GM10248 (cell line): ENCODE measurements at places on chromosomes 7 and 10.

GRCh38 chr10:91340613-91341362, 69.4 kb upstream of the HECTD2 start:
- no peak for DNase-seq

GRCh38 chr7:9181356-9181755, 747.9 kb downstream of the NXPH1 start:
- DNase-seq = no peak

GRCh38 chr7:150450491-150451001, at the start of gene GIMAP8:
Gene GIMAP8, plus strand, starts transcription at chr7:150450630. Its CDS starts 16,069 bp downstream, at chr7:150466699.
- DNase-seq = peak; percentile 50

GRCh38 chr7:127632276-127632910, 14.5 kb upstream of the PAX4 start:
- DNase-seq = no peak

DNA sequence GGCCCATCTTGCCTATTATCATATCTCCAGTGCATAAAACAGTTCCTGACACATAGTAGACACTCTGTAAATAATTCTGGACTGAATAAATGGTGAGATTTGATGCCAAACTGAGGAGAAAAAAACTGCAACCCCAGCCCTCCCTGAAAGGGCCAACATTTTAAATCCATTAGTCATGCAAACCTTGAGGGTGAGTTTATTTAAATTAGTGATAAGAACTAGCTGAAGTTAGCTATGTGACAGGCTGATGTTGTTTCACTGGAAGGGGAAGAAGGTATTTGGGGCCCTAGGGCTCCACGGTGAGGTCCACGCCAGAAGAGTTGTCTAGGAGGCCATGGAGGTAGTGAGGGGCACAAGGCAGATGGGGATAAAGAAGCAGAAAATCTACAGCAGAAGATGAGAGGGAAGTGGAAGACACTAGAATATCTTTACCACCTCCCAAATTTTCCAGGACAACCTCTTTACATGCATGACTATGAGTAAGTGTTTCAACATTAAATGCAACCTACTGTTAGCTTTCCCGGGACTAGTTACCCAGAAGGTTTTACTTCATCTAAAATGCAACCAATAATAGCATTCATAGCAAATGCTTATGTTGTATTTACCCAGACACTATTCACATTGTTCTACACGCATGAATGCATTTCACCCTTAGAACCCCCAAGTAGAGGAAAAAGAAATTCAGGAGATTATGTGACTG, 183.2 kb upstream of the LYZL1 start:
- DNase-seq = no peak

GRCh38 chr7:22698767-22699166, 28.2 kb upstream of the IL6 start:
- no peak for DNase-seq

DNA sequence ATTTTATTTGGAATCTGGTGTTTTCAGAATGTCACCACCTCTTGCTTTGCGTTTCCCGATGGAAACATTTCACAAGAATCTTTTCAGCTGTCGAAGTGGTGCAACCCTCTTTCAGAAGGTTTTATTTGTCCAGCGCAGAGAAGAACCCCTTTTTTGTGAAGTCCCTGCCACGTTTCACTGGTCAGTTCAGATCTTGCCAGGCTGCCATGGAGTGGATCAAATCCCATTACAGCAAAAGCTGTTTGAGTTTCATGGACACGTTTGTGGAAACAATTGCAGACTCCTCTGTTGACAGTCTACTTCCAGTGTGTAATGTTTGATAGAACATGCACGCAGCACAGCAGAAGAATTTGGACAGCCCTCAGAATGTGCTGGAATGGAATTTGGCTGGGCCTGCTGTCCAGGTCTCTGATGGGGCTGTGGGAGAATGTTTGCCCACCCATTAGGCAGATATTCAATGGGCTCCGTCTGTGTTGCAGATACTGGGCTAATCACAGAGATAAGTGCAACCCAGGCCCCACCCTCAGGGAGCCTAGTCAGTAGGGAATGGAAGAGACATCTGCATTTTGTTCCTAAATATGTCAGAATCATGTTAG, 143.2 kb downstream of the GRK5 start:
- no peak for DNase-seq

GRCh38 chr10:102476466-102477141, 25.3 kb upstream of the C10orf95 start:
- no peak for DNase-seq

DNA sequence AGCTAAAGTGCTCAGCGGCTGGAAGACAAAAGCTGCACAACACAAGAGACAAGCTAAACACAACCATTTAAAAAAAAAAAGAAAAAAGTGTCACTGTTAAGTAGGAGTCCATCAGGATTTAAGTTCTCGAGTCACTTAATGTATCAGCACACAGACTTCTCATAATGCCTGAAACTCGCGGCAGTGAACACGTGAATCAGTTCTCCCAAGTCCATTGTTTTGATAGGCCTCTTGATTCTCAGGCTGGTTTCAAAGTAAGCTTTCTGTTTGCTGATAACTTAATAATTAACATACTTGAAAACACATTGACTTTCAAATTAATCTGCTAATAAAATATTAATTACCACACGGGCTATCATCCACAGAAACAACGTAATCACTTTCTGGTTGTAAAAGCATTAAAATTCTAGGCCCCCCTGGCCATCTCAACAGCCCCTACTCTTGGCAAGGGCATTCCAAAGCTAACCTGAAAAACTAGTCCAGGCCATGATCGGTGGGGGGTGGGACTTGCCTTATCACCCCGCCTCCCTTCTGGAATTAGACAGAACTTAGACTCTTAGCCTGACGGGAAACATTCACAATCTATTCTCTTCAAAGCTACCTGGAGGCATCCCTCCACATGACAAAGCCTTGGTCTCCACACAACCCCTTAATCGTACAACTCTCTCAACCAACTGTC, 129.0 kb downstream of the DIP2C start:
- DNase-seq = no peak

DNA sequence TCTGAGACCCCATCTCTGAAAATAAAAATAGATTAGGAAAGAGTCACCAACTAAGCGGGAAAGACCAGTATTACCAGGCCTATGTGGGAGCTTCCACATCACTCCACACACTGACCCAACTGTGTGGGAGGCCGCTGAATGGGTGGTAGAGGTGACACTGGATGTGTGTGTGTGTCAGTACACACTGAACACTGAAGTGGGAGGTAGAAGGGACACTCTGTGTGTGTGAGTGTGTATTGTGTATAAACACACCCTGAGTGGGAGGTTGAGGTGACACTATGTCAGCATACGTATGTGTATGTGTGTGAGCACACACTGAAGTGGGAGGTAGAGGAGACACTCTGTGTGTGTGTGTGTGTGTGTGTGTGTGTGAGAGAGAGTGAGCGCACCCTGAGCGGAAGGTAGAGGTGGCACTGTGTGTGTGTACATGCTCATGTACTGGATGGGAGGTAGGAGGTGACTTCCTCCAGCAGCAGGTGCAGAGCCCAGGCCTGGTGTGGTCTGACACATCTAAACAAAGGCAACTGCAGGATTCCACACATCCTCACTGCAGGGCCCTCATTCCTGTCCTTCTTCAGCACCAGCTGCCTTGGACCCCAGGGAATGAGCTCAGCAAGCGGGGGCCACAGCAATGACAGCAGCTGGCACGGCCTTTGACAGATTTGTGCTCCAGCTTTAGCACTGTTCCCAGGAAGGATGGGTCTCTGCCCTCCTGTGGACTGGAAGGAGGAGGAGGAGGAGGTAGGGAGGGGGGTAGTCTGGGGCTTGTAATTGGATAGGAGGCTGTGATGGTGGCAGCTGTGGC, 26.5 kb upstream of the RBM20 start:
- no peak for DNase-seq

DNA sequence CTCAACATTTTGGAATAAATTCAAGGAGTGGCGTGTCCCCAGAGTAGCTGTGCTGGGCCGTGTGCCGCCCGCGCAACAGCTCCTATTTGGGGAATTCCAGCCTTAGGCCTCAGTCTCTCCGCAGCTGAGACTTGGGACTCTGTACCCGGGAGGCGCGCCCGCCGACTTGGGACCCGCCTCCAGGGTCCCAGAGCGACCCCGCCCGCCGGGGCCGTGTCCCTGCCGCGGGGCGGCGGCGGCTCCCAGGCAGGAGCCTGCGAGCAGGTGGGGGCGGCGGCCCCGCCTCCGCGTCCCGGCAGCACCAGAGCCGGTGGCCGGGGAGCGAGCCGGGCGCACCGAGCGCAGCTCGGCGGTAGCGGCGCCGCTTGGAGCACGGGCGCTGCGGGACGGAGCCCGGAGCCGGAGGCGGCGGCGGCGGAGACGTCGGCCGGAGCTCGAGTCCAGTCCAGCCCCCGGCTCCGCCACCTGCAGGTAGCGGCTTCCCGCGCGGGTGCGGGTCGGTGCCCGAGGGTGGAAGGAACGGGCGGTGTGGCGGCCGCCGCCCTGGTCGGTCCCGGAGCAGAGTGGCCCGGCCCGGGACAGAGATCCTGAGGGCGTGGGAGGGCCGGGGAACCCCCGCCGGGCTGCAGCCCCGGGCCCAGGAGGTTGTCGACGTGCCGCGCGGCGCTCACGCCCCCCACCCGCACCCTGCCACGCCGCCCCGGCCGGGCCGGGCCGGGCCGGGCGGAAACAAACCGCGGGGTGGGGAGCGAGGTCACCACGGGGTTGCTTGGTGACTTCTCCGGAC, at the start of gene WIPF3:
Gene WIPF3, plus strand, starts transcription at position 301 of the 787 bp plus-strand sequence. CDS start 28,217 bp downstream, outside the sequence.
- DNase-seq = peak; percentile 38

- DNase-seq = no peak
Measured at GRCh38 chr7:157124690-157125089, 14.0 kb upstream of the UBE3C start.

GRCh38 chr10:5497948-5498730, 1.2 kb downstream of the CALML5 start:
- no peak for DNase-seq

GRCh38 chr10:47079204-47079580, 168.0 kb downstream of the PTPN20 start:
- DNase-seq = no peak

GRCh38 chr10:108787932-108788331, 1135.4 kb downstream of the XPNPEP1 start:
- DNase-seq = no peak

DNA sequence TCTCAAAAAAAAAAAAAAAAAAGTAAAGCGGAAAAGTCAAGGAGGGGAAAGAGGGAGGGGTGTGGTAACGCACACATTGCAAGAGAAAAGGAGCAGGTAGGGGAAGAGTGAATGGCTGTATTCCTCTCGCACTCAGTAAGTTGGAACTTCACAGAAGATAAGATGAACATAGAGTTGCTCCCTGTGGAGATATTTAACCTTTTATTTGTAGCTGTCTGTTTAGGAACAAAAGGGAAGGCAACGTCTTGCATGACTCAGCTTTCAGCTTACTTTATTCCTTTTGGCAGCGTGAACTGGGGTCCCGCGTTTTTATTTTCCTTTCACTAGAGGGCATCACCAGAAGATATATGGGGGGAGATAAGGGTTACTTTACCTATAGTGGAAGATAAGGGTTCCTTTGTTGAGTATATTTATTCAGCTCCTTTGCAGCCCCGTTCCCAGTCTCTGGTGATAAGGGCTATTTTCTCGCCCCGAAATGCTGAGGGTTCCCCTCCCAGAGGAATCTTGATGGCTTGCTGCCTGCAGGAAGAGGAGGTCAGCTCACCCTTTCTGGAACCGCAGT, 78.5 kb downstream of the APBB1IP start:
- no peak for DNase-seq

DNA sequence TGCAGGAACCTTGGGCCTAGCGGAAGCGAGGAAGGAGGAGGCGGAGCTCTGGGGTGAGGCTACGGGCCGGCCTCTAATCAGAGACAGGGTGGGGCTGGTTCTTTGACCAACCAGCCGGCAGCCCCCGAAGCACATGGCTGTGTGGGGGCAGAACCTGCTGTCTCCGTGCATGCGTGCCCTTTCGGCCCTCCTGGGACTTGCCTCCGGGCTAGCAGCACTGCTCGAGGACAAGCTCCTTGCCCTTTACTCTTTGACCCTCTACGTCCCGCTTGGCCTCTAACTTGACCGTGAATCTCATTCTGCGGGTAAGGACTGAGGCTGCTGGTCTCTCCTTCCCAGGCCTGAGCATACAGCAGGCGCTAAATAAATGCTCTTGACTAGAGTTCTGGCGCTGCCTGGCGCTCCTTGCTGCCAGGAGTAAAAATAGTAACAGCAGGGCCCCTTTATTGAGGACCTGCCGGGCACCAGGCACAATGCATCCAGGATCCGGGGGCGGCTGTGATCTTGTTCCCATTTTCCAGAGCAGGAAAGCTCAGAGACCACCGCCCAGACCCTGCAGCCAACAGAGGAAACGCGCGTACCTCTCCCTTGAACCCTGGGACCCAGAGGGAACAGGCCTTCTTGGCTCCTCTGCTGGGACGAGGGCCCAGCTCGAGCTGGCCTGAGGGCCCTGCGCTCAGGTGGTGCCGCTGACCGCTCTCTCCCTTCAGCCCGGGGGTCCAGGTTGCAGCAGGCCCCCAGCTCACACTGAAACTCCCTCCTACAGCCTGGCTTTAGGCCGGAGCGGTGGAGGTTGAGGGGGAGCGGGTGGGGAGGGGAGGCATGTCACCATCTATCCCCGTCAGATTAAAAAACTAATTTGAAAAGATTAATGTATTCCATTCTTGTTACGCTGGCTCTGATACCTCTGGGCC, 2.7 kb upstream of the COMTD1 start:
- DNase-seq = no peak

DNA sequence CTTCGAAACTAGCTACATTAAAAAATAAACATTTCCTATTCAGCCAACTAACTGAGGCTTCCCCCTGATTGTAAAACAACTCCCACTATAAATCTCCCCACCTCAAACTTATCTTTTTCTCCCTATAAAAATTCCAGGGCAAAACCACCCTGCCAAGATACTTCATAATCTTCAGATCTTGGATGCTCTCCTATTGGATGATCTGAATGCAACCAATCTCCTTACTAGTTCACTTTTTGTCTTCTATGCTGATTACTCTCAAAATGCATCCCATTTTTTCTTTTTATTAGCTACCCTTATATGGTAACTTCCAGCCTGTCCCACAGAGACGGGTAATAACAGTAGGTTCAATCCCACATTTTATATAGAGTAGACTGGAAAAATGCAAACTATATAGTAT, 15.0 kb upstream of the PRSS58 start:
- DNase-seq = no peak

- DNase-seq = no peak
Measured at GRCh38 chr10:75345738-75346137, 55.8 kb downstream of the ZNF503 start.

DNA sequence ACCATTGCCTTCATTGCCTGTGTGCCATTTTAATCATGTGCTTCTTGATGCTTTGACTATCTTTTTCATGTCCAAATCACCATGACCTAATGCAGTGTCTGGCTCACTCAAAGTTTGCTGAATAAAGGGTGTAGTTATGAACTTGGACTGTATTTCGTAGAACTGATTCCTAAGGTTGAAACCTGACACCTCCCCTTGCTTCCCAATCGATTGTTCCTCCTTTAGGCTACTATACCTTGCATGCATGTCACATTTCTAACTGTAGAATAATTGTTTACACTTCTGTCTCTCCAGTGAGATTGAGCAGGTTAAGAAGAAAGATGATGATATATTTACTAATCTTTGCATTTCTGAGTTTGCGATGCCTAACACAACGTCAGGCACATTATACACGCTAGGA, 41.0 kb upstream of the CDK1 start:
- no peak for DNase-seq

GRCh38 chr7:122256046-122256445, 48.5 kb downstream of the FEZF1 start:
- no peak for DNase-seq

- no peak for DNase-seq
Measured at GRCh38 chr7:1540776-1541271, 10.3 kb downstream of the MAFK start.
